ENCODE measurements at places on chromosomes 11 and 22.

GRCh38 chr11:102119997-102120396, 9.8 kb downstream of the YAP1 start:
- no peak for DNase-seq

- no peak for DNase-seq
Measured at GRCh38 chr22:49800408-49801238, 27.1 kb downstream of the BRD1 start.

DNA sequence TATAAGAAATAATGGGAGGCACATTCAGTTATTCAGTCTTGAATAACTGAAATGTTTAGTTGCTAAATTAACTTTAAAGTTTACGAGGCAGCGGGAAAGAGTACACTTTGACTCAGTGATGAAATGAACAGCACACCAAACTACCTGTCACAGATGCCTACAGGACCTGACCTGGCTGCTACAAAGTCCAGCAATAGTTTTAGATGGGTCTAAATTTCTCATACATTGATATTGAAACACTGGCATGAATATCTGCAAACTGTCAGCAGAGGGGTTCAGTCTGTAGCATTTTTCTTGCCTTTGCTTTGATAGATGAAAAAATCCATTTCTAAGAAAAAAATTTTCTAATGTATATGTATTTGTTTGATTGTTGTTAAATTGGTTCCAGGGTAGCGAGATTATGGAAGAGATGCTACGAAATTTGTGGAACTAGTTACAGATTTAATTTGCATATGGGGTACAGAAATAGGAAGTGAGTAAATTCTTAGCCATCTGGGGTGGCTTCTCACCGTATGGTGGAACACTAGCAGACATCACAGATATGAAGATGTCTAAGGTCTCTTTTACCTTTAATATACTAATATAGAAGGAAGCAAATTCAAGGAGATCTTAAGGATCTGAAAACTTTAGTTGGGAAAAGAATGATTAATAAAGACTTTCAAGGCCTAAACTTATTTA, 20.8 kb upstream of the GAB2 start:
- no peak for DNase-seq

DNA sequence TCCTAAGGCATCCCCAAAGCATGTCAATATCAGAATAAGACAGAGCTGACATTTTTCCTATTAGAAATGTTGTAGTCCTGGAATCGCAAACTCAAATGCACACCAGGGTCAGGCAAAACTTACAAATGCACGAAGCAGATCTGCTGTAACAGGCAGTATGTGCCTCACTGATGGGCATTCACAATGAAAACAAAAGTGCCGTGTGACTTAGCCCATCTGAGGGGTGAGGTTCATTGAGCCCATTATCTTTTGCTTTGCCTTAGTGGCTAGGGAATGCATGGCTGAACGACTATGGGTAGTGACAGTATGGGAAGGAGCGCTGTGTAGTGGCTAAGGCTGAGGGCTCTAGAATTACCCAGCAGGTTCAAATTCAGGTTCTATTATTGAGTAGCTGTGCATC, 43.1 kb upstream of the RASSF10 start:
- DNase-seq: no peak

DNA sequence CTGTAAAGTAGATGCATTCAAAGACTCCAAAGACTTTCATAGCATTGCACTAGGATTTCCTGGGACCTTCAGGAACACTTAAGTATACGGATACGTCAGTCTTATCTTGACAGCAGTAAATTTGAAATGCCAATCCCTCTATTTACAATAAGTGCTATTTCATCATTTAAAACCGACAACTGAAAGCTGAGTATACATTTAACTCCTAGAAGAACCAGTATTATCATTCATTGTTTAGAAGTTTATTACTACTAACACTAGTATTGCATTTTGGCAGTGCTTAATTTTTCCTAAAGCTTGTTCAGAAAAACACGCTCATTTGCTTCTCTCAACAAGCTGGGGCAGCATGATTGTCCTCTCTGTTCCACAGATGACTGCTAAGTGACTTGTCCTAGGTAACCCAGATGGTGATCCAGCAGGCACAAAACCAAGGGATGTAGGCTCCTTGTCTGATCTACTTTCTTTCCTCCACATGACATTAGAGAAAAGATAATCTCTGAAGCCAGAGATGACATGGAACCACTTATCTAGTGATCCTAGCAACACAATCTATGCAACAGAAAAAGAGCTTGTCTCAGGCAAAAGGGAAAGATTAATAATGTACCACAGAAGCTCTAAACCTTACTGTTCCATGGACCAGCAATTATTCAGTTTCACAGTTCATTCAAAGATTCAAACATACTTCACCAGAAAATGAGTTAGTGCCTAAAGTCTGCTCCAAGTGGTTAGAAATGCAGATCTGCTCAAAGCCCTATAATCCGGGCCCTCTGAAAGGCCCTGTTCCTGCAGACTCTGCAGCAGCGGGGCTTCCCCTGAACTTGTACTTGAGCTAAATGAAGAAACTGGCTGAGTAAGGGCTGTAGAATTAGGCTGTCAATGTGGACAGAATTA, 5.2 kb downstream of the MAML2 start:
- DNase-seq: no peak

- DNase-seq: no peak
Measured at GRCh38 chr22:38973289-38974169, 8.6 kb upstream of the APOBEC3B start.

- no peak for DNase-seq
Measured at GRCh38 chr11:9014826-9015225, 11.0 kb upstream of the NRIP3 start.

DNA sequence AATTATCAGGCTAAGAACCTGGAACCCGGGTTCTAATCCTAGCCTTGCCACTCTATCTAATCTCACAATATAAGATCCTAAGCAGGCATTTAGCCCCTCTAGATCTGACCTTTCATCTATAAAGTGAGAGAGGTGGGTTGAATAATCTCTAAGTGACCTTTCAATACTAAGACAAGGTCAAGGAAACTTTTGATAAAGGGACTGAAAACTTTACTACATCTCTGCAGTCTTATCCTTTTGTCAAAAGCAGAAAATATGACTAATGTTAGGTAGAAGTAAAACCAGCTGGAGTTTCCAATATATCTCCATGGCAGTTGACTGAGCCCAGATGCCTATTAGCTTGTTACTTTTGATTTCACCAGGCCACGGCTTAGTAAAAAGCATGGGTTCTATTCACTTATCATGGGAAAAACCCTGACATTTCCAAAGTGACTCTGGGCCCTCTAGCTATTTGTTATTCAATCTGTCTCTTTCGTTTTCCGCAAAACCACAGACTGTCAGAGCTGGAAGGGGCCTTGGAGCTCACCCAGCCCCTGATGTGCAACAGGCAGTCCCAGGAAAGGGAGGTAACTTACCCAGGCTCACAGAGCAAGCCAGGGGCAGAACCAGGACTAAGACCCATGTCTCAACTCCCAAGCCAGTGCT, 75.8 kb downstream of the RAB30 start:
- DNase-seq: no peak

- DNase-seq: no peak
Measured at GRCh38 chr22:21710156-21710555, 25.4 kb downstream of the YPEL1 start.

- no peak for DNase-seq
Measured at GRCh38 chr11:40132912-40133311, 1326.5 kb downstream of the LRRC4C start.

- DNase-seq: no peak
Measured at GRCh38 chr22:45930324-45930723, 46.6 kb downstream of the WNT7B start.

DNA sequence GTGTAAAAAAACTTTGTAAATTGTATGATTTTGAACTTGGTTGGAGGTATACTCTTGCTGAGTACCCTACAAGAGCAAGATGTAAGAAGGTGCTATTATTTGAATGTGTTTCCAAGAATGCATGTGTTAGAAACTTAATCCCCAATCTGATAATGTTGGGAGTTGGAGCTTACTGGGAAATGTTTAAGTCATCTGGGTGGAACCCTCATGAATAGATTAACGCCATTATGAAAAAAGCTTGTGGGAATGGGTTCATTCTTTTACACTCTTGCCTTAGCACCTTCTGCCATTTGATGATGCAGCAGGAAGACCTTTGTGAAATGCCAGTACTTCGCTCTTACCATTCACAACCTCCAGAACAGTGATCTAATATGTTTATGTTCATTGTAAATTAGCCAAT, 498.3 kb downstream of the TMEM135 start:
- no peak for DNase-seq

DNA sequence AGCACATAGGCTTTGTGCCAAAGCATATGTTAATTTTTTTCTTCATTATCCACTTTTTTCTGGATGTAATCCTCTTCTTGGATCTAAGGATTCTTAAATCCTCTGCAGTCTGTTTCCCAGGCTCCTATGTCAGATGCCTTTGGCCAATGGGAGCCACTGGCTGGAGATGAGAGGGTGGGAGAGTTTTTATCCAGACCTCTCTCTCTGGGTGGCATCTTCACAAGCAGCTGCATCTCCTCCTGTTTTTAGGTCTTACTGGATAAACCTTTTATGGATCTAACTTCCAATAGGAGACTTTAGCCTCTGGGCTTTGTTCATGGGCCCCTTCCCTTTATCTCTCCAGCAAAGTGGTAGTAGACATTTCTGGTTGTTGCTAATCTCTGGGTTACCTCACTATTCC, 22.4 kb upstream of the MPPED2 start:
- DNase-seq: no peak

DNA sequence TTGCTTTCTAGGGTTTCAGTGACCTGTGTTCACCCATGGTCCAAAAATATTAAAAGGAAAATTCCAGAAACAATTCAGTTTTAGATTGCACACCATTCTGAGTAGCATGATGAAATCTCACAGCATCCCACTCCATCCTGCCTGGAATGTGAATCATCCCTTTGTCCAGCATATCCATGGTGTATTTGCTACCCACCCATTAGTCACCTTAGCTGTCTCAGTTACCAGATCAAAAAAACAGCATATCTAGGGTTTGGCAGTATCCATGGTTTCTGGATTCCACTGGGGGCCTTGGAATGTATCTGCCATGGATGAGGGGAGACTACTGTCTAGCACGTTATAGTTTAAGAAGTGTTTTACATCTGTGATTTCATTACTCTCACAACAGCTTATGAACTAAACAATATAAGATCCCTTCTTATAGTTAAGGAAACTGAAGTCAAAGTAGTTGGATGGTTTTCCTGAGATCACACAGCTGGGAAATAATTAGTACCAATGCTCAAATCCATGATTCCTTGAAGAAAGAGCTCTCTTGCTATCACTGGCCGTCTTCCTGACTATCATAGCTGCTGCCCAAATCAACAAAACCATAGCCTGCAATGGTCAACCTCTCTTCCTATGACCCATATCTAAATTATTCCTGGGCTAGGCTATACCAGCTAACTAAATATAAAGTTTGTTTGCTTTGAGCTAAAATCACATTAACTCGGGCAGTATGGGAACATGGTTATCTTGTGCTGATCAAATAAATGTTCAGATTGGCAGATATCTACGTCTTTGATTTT, 122.6 kb downstream of the MICAL2 start:
- DNase-seq: no peak

DNA sequence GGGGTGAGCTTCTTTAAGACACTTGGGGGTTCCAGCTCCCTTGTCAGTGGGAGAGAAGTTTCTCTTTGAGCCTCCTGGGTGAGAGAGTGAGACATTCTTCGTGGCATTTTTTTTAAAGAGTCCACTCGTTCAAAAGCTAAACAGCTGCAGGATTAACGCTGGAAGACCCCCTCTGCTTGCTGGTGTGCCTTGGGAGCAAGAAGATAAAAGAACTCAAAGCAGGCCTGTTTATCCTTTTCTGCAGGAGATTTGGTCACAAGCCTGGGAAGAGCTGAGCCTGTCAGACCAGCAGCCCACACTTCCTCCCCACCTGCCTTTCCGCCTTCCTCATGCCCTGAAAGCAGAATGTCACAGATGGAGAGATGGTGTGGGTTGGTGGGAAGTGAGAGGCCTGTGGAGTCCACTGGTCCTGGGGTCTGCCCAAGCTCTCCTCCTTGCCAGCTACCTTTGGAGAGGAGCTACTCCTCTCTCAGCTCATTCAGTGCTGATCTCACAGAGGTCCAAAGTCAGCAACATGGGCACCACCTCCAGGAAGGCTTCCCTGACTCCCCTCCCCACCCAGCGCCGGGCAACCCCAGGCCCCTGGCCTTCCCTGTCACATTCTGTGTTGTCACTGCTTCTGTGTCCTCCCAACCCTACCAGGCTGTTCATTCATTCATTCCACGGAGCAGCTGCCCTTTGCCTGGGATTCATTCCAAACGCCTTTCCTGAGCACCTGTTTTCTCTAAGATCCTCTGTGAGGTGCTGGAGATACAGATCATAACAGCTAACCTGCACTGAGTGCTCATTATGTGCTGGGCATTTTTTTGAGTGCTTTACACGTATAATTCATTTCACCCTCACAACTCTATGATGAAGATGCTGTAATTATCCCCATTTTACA, 6.7 kb downstream of the GDPD5 start:
- DNase-seq: no peak

GRCh38 chr22:46581538-46582244, 38.5 kb upstream of the GRAMD4 start:
- DNase-seq: no peak

DNA sequence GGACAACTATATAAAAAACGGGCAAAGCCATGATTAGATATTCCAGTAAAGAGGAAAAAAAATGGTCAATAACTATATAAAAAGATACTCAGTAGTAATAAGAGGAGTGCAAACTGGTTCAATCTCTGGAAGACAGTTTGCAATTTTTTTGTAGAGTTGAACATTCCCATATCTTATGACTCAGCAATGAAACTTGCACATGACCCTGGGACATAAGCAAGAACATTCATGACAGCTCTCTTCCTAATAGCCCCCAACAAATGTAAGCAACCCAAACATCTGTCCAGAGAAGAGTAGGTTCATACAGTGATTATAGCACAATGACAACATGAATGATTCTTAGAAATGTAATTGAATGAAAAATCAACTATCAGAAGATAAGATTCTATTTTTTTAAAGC, 21.8 kb upstream of the CSF2RB start:
- no peak for DNase-seq

DNA sequence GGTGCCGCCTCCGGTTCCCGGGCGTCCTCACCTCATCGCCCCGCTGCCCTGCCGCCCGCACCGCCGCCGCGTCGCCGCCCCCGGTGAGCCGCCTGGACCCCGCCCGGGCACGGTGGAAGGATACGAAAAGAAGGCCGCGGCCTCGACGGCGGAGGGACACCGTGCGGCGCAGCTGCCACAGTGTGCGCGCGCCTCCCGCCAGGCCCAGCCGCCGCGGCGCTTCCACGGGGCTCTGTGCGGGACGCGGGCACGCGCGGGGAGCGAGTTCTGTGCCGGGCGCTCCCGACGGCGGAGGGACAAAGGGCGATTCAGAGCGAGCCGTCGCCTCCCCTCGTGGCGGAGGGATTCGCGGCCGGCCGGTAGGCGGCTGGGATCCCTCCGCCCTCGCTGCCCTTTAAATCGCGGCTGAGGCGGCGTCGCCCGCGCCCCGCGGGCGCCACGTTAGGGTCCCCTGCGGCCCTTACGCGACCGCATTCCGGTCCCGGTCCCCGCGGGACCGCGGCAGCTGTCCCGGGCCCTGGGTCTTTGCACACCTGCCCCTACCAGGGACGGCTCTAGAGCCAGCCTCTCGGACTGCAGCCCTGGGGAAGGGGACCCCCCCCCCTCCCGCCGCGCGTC, 568 bp upstream of the KMT5B start:
- DNase-seq: peak; percentile 64
